ENCODE measurements at places on chromosomes 12 and 14. TPM values are rescaled to one million over a fixed set of nuclear protein-coding genes. Genes with fewer than 3 reads are reported as not detected.

GRCh38 chr12:45446013-45446412, 230.1 kb downstream of the ANO6 start:
- no peak for DNase-seq

- DNase-seq, result peak; percentile 41
Observed at GRCh38 chr12:45725631-45726602, 3.6 kb upstream of the ARID2 start.

GRCh38 chr12:48203192-48203591, at the start of gene OR10AD1:
OR10AD1 (minus strand) TSS chr12:48203292; CDS start chr12:48203292, 0 bp downstream.
- no peak for DNase-seq

- no peak for DNase-seq
Observed at GRCh38 chr14:40985584-40985983, 621.1 kb upstream of the LRFN5 start.

DNA sequence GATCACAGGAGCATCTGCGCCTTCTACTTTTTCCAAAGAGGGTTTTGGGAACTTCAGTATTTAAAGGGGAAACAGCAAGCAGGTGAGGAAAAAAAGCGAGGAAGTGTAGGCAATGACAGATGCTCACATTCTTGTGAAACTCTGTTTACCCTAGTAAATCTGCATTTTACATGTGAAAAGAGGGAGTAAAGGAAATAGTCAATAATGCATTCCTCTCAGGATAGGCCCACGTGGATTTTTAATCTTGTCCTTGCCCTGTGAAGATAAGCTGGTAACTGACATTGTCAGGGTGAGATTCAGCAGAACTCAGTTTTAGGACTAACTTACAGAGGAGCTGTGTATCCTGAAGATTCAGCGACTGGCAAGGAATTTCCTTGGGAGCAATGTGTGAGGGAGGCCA, 1119.2 kb upstream of the TMEM132C start:
- DNase-seq, result no peak

- DNase-seq, result no peak
Observed at GRCh38 chr12:3646561-3647241, 106.2 kb downstream of the CRACR2A start.

- DNase-seq, result no peak
Observed at GRCh38 chr12:47858511-47859266, 39.0 kb upstream of the HDAC7 start.

- no peak for DNase-seq
Observed at GRCh38 chr12:1382151-1382550, 212.2 kb downstream of the FBXL14 start.

DNA sequence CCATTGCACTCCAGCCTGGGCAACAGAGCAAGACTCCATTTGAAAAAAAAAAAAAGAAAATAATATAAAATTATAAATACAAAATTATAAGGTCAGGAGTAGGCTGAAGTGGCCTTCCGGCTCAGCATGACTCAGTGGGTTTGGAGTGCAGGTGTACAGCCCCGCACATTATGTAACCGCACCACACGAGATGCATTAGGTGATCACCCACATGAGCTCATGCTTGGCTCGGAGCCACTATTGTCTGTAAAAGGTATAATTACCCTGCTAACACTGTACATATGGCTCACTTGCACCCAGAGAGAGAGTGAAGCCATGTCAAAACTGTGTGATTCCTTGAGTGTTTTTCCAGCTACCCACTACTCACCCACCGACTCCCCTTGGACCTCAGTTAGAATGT, 557.0 kb downstream of the SLC6A15 start:
- no peak for DNase-seq

DNA sequence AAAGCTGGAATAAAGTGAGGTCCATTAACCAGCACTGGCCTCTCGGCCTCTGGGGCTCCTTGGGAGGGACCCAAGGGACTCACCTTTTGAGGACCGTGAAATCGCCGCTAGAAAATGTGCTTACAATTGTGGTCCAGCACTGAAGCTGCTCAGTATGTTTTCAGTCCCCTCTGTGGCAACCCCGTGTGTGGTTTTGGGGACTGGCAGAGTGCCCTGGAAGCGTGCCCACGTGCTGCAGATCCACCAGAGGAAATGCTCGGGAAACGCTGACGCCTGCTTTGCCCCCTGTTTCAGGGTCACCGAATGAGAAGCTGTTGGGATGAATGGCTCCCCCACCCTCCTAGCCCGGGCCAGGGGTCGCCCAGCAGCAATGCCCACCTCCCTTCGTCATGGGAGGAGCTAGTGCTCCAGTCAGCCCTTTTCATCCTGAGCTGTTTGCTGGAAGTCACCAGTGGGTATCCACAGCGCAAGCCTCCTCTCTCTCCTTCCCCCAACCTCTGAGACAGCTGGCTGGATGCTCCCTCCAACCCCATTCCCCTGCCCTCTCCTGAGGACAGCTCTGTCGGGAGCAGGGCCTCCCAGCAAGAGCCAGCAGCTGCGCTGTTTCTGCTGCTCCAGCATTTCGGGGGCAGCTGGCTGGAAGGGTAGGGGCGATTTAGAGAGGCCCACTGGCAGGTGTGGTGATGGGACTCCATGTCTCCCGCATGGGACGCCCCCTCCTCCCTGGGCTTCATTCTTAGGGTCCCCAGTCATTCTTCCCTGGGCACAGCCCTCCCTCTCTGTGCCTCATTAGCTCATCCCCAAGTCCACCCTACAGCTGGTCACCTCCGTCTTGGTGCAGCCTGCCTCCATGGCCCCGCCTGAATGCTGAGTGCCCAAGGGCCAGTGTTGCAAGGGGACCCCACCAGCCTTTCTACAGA, 33.2 kb upstream of the PPP1R13B start:
- DNase-seq, result peak; percentile 46

DNA sequence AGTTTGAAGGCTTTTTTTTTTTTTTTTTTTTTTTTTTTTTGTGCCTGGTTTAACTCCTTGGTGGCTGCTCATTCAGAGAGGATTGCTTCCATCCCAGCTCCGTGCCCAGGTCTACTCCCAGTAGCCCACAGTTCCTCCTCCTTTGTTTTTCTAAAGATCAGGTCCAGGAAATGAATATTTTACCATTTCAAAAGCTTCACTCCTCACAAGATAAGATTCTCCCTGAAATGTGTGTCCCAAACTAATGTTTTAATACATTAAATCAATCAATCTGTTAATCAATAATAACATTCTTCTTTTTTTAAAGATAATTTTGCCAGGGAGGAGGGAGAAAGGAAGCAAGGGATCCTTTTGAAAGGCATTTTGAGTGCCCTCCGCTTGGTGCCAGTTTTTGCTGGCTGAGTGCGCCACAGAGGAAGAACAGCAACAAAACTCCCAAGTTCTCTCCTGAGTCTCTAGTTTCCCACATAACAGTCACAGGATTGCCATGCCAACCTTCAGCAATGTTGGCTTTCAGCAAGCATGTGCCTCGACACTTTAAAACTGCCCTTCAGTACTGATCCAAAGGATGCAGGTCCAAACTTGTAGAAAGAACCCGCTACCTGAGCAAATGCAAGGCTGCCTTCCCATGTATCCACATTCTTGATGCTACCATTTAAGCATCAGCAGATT, 99.2 kb downstream of the RMST start:
- no peak for DNase-seq

DNA sequence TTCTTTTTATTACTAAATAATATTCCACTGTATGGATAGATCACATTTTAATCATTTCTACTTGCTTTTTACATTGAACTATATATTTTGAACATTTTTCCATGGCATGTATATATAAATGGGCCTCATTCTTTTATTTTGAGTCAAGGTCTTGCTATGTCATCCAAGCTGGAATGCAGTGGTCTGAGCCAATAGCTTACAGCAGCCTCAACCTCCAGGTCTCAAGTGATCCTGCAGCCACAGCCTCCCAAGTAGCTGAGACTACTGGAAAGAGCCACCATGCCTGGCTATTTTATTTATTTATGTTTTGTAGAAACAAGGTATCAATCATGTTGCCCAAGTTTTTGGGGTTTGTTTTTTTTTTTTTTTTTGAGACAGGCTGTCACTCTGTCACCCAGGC, 7.6 kb downstream of the FCF1 start:
- no peak for DNase-seq

DNA sequence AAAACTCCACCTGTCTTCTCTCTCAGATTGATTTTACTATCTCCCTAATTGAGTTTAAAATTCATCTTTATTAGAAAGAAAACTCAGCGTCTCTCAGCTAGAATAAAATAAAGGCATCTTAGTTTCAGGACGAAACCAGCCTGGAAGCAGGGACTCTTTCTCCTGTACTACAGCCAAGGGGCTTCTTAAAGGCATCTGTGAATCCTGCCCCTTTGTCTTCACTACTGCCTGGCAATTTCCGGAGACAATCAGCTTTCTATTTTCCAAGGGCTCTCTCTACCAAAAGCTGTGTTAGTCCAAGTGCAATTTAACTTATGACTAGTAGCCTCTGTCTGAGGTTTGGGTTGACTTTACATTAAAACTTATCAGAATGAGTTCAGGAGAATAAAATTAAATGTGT, 623.3 kb upstream of the FOXG1 start:
- no peak for DNase-seq

- DNase-seq, result no peak
Observed at GRCh38 chr12:92914170-92914569, 14.9 kb downstream of the EEA1 start.

DNA sequence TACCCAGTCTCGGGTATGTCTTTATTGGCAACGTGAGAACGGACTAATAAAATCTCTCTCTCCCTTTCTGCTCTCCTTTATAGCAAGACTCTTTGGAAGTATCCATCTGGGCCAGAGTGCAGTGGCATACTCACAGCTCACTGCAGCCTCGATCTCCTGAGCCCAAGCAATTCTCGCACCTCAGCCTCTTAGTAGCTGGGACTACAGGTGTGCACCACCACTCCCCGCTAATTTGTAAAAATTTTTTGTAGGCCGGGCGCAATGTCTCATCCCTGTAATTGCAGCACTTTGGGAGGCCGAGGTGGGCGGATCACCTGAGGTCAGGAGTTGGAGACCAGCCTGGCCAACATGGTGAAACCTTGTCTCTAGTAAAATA, 33.2 kb upstream of the PPP2R5C start:
- DNase-seq, result no peak

GRCh38 chr14:104866451-104867370, 1.6 kb downstream of the CEP170B start:
- no peak for DNase-seq

DNA sequence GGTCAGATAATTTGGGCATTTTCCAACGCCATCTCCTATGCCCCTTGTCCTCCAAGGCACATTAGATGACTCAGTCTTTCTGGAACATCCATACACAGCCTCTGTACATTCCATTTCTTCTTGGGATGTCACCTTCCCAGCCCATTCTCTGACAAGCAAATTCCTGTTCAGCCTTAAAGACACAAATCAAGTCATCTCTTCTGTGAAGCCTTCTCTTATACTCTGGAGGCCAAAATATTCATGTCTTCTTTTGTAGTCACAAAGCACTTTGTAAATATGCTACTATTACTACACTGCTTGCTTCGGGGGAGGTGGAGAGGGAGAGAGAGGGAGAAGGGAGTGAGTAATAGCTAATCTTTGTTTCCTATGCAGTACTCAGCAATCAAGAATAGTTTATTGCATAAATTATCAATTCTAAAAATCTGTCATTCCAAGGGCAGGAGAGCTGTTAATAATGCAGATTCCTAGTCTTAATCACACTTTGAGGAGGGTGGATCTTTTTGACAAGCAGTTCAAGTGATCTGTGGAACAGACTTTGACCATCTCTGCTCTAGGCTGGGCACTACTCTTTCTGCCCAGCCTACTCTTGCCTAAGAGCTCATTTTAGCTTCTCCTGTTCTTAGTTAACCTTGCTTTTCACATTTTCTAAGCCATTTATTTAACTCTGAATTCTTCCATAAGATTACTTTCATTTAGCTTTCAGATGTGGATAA, 27.9 kb downstream of the KCNMB4 start:
- no peak for DNase-seq

GRCh38 chr14:100836941-100837804, 11.3 kb downstream of the MEG3 start:
- DNase-seq, result no peak

DNA sequence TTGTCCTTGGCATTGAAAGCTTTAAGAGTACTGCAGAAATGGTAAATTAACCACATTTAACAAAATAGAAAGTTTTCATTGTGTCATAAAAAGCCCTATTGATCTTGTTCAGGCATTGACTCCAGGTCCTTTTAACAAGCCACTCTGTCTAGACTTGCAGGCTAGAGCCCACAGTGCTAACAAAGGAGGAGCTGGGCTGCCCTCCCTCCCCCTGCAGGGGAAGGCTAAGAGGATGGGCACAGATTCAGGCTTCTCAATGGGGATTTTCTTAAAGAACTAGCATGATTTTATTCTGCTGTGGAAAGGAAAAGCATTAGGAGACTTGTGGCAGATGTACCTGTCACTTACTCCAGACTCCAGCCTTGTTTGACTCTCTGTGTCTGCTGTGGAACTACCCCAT, 463.6 kb downstream of the NRXN3 start:
- no peak for DNase-seq

DNA sequence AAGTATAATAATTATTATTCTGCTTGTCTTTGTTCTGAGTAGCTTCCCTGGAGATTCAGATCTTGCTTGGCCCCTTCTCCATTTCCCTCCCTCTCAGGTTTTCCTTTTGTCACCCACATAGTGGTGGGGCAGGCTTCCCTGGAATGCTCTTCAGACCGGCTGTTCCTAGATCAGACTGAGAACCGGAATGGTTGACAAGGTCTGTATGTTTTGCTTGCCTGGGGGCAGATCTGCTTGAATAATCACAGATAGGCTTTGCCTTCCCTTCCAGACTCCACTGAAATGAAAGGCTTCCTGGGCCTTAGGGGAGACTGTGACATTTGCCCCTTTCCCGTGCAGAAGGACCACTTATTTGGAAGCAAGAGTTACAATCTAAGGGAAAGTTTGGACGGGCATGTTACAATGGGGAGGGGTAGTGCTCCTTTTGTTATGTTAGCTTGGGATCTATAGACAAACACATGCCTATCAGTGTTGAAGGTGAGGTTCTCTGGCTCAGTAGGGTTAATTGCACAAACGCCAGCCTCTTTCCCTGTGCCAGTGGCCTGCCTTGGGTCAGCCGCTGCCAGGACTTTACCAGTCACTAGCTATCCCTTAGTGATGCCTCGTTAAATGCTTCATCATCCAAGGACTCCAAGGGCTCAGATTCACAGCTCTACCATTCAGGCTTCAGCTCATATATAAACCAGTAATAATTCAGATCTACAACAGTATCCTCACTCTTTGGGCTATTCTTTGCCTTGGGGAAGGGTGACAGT, 178.6 kb downstream of the SNAPC1 start:
- no peak for DNase-seq

- DNase-seq, result no peak
Observed at GRCh38 chr14:51386983-51387735, 147.1 kb downstream of the TMX1 start.

DNA sequence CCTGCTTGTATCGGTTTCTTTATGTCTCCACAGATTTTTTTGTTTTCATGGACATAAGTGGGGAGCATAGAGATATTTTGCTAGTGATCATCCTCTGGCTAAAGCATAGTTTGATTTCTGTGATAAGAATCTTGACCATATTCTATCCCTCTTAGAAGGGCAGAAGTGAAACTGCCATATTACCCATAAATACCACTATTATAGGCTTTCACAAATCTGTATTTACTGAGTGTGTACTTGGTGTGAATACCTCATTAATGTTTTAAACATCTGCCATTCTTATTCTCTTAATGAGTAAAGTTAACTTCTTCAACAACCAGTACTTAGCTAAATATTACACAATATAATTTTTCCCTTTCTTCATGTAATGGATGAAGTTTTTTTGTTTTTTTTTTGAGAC, 16.1 kb downstream of the WNK1 start:
- DNase-seq, result no peak

Gene KERA
- polyA plus RNA-seq, result not detected

Gene REM2
- 0.72 TPM for polyA plus RNA-seq

Gene MARCHF9
- 2.2 TPM for polyA plus RNA-seq

Gene FOXN4
- polyA plus RNA-seq, result 0.29 TPM

Gene SMIM41
- not detected for polyA plus RNA-seq

Gene MSRB3
- not detected for polyA plus RNA-seq

Gene TMPRSS12
- not detected for polyA plus RNA-seq

Gene ARG2
- polyA plus RNA-seq, result not detected

Gene HEBP1
- 40.2 TPM for polyA plus RNA-seq

Gene CMKLR1
- polyA plus RNA-seq, result 3.0 TPM

All from naive thymus-derived CD8-positive, alpha-beta T cell (primary cell).